ENCODE measurements at places on chromosomes 7 and 10. TPM values are rescaled to one million over a fixed set of nuclear protein-coding genes. Genes with fewer than 3 reads are reported as not detected.

GRCh38 chr7:69772718-69773436 lies 174.6 kb downstream of the AUTS2 start:
- no peaks in the 10 kb centered on the region for H3K36me3 ChIP-seq
- no peak overlapping the region for H3K4me3 ChIP-seq
- DNase-seq, result no peak
- H3K27ac ChIP-seq, result no peak overlapping the region
- no peaks in the 10 kb centered on the region for H3K27me3 ChIP-seq

DNA sequence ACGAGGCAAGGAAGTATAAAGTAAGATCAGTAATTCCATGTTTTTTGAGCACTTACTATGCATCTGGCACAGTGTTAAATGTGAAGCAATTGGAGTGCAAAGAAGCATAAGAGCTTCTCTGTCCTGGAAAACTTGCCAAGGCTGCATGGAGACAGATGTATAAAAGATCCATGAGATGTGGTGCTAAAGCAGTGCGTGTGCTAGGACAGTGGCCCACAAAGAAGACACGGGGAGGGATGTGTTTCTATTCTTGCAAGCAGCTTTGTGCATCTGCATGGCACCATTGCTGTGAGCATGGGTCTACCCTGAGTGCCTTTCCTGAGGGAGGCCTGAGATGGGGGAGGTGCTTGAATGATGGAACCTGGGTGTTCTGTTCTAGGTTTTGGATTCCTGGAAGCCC lies 5.1 kb upstream of the CDHR3 start:
- no peak for DNase-seq
- no peak overlapping the region for H3K27ac ChIP-seq
- no peaks in the 10 kb centered on the region for H3K4me1 ChIP-seq
- no peak overlapping the region for H3K4me3 ChIP-seq

DNA sequence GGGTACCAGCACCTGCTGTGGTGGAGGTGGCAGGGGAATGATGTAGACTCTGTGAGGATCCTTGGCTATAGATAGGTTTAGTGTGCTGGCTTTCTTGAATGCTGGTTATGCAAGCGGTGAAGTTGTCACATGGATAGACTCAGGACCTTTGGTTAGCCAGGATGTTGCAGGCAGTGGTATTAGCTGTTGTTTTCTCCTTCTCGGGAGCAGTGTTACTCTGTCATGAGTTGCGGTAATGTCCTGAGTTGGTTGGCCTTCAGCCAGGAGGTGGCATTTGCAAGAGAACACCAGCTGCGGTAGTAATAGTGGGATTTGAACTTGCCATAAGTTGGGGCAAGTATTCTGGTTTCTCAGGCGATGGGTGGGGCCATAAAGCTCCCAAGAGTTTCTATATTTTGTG lies 10.8 kb downstream of the AGK start:
- H3K27me3 ChIP-seq, result no peaks in the 10 kb centered on the region
- H3K4me3 ChIP-seq, result no peak overlapping the region
- no peak overlapping the region for H3K27ac ChIP-seq
- H3K36me3 ChIP-seq, result peaks cover 13% of the 10 kb centered on the region
- no peak for DNase-seq

DNA sequence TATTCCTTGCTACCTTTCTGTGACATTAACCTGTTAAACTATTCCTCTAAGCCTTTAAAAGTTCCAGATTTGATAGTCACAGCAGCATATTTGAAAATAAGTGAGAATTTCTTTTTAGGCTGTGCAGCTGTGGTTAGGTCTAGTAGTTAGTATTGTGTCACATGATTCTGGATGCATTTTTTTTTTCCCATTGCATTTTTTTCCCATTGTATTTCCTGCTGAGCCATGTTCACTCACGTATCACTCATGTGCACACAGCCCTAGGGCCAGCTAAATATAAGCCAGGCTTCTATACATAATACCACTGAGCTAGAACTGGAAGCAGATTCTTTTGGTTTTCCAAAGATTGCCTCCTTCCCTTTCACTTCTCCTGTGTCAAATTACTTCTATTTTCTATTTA lies 37.4 kb downstream of the DNAJC9 start:
- H3K36me3 ChIP-seq, result no peaks in the 10 kb centered on the region
- H3K4me3 ChIP-seq, result no peak overlapping the region
- no peak for DNase-seq
- no peaks in the 10 kb centered on the region for H3K27me3 ChIP-seq
- H3K27ac ChIP-seq, result no peak overlapping the region
- no peaks in the 10 kb centered on the region for H3K4me1 ChIP-seq

GRCh38 chr7:105487579-105488571 lies 34.2 kb downstream of the PUS7 start:
- no peak for DNase-seq
- no peak overlapping the region for H3K4me3 ChIP-seq
- no peaks in the 10 kb centered on the region for H3K27me3 ChIP-seq
- no peaks in the 10 kb centered on the region for H3K36me3 ChIP-seq
- H3K27ac ChIP-seq, result no peak overlapping the region
- no peaks in the 10 kb centered on the region for H3K4me1 ChIP-seq

DNA sequence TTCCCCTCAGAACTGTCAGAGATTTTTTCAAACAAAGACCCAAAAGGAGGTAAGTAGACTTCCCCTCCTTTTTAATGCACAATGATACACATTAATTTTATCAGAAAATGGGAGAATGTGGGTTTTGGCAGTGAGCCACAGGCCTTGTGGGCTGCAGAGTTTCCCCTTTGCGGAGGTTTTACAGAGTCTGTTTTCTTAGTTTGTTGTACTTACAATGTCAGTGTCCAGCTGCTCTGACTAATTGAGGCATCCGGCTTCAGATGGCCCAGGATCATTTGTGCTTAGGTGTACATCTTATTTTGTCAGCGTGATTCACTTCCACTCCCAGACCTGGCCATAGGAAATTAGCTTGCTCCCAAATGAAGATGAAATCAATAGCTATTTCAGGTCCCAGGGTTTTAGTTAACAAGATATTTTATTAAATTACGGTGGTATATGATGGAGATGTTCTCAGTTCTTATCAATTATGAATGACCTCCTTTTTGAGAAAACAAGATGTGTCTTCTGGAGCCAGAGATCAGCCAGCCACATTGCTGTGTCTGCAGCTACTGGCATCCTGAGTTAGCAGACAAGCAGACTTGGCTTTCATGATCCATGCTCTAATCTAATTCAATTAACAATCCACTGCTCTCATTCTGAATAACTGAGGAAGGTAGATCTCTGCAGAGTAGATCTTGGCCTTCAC lies 1086.6 kb upstream of the SORCS1 start:
- no peak overlapping the region for H3K4me3 ChIP-seq
- H3K36me3 ChIP-seq, result no peaks in the 10 kb centered on the region
- no peaks in the 10 kb centered on the region for H3K4me1 ChIP-seq
- no peak for DNase-seq
- H3K27me3 ChIP-seq, result no peaks in the 10 kb centered on the region
- H3K27ac ChIP-seq, result no peak overlapping the region

- no peaks in the 10 kb centered on the region for H3K27me3 ChIP-seq
- no peak overlapping the region for H3K27ac ChIP-seq
- H3K4me1 ChIP-seq, result no peaks in the 10 kb centered on the region
- no peak overlapping the region for H3K4me3 ChIP-seq
Observed at GRCh38 chr7:37820708-37821468, 27.5 kb upstream of the NME8 start.

- H3K27me3 ChIP-seq, result no peaks in the 10 kb centered on the region
- no peaks in the 10 kb centered on the region for H3K36me3 ChIP-seq
- no peak for DNase-seq
- H3K4me3 ChIP-seq, result no peak overlapping the region
- H3K27ac ChIP-seq, result no peak overlapping the region
- no peaks in the 10 kb centered on the region for H3K4me1 ChIP-seq
Observed at GRCh38 chr7:22351878-22352277, 5.1 kb downstream of the RAPGEF5 start.

- no peak for DNase-seq
- H3K36me3 ChIP-seq, result no peaks in the 10 kb centered on the region
- no peak overlapping the region for H3K4me3 ChIP-seq
- H3K27ac ChIP-seq, result no peak overlapping the region
- H3K4me1 ChIP-seq, result no peaks in the 10 kb centered on the region
Observed at GRCh38 chr7:94303695-94304094, 91.0 kb upstream of the COL1A2 start.

GRCh38 chr10:133355266-133355665 lies 2.6 kb downstream of the FUOM start:
- peaks cover 6% of the 10 kb centered on the region for H3K4me1 ChIP-seq
- no peak overlapping the region for H3K4me3 ChIP-seq
- no peaks in the 10 kb centered on the region for H3K36me3 ChIP-seq
- no peak overlapping the region for H3K27ac ChIP-seq

- H3K4me1 ChIP-seq, result no peaks in the 10 kb centered on the region
- H3K27me3 ChIP-seq, result no peaks in the 10 kb centered on the region
- DNase-seq, result no peak
- no peaks in the 10 kb centered on the region for H3K36me3 ChIP-seq
Observed at GRCh38 chr7:122082160-122082559, 61.9 kb downstream of the AASS start.

DNA sequence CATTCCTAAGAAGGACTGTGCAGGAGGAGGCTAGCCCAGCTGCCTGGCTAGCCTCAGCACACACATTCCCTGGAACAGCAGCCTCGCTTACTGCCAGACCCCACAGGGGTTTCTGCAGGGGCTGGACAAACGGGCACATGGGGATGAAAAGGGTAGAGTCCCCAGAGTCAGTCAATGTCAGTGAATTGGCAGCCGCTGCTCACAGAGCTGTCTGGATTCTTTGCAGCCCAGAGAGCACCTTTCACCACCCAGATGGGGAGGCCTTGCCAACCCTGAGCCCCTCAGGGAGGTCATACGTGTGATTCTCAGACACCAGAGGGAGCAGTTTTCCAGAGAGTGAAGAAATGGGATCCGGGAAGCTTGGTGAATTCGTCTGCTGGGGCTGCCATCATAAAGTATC lies 143.3 kb downstream of the KCNMA1 start:
- no peak overlapping the region for H3K4me3 ChIP-seq
- H3K27ac ChIP-seq, result no peak overlapping the region
- DNase-seq, result no peak
- H3K27me3 ChIP-seq, result no peaks in the 10 kb centered on the region
- H3K4me1 ChIP-seq, result no peaks in the 10 kb centered on the region

- no peak overlapping the region for H3K27ac ChIP-seq
- no peaks in the 10 kb centered on the region for H3K36me3 ChIP-seq
- no peaks in the 10 kb centered on the region for H3K27me3 ChIP-seq
- no peak overlapping the region for H3K4me3 ChIP-seq
- no peak for DNase-seq
Observed at GRCh38 chr7:102125127-102125596, 161.5 kb upstream of the SH2B2 start.

DNA sequence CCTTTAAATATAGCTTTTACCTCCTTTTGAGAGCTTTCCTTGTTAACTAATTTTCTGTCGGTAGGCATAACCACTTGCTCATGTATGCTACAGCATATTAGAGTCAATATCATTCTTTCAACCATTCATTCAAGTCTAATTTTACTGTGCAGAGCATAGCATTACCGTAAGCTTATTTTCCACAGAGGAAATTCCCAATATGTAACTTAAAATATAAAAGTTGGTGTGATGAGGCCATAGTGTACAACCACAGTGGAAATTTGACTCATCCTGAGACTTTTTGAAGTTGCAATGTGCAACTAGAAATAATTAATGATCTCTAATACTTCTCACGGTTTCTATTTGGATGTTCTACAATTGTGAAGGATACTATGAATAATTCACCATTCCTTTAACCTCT lies 80.6 kb upstream of the KLF6 start:
- no peak for DNase-seq
- no peaks in the 10 kb centered on the region for H3K36me3 ChIP-seq
- no peak overlapping the region for H3K27ac ChIP-seq
- no peaks in the 10 kb centered on the region for H3K27me3 ChIP-seq
- no peaks in the 10 kb centered on the region for H3K4me1 ChIP-seq
- H3K4me3 ChIP-seq, result no peak overlapping the region

GRCh38 chr7:66145400-66146104 lies 30.9 kb downstream of the CRCP start:
- peaks cover 37% of the 10 kb centered on the region for H3K36me3 ChIP-seq
- H3K4me3 ChIP-seq, result no peak overlapping the region
- H3K4me1 ChIP-seq, result peaks cover 12% of the 10 kb centered on the region

GRCh38 chr7:146067880-146068279 lies 48.7 kb upstream of the CNTNAP2 start:
- no peaks in the 10 kb centered on the region for H3K27me3 ChIP-seq
- no peaks in the 10 kb centered on the region for H3K4me1 ChIP-seq
- H3K27ac ChIP-seq, result no peak overlapping the region
- H3K4me3 ChIP-seq, result no peak overlapping the region

DNA sequence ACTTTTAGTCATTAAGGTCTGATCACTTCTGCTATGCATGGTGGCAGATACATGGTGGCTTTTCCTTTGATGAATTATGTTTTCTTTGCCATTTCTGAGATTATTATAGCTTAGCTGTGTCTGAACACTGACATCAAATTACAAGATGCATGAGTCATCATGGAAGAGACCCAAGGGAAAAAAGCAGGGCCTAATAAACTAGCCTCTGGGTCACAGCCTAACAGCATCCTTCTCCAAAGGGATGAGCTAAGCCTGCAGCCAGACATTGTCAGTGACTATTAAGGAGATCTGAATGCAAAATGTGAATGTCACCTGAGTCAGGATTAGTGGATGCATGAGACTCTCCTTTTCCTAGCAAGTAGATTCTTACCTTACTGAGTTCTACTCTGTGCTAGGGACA lies 19.1 kb upstream of the OGDHL start:
- no peaks in the 10 kb centered on the region for H3K4me1 ChIP-seq
- peaks cover 3% of the 10 kb centered on the region for H3K27me3 ChIP-seq
- H3K4me3 ChIP-seq, result no peak overlapping the region

The CALHM1 gene
- total RNA-seq, result not detected

The DIP2C gene
- total RNA-seq, result 0.44 TPM

The MNX1 gene
- not detected for total RNA-seq

The SPDYE2B gene
- total RNA-seq, result not detected

Measured in CD8-positive, alpha-beta memory T cell (primary cell).